NCI-H460 (cell line): ENCODE measurements at places on chromosomes 2 and 18. TPM values are rescaled to one million over a fixed set of nuclear protein-coding genes. Genes with fewer than 3 reads are reported as not detected.

Gene IL36RN
- total RNA-seq: not detected in 2 replicates

Gene PRSS56
- not detected in 2 replicates for total RNA-seq

Gene HAAO
- not detected in 2 replicates for total RNA-seq

Gene TNS1
- total RNA-seq: not detected in 2 replicates

Gene DPP10
- total RNA-seq: 38.3 and 53.0 TPM in 2 replicates

Gene SERPINB2
- 100 and 108 TPM in 2 replicates for total RNA-seq

- DNase-seq: no peak
Observed at GRCh38 chr2:7071154-7071553, 153.9 kb downstream of the RNF144A start.

GRCh38 chr18:23094411-23095190 is 40.7 kb upstream of the CABLES1 start:
- no peak for DNase-seq

DNA sequence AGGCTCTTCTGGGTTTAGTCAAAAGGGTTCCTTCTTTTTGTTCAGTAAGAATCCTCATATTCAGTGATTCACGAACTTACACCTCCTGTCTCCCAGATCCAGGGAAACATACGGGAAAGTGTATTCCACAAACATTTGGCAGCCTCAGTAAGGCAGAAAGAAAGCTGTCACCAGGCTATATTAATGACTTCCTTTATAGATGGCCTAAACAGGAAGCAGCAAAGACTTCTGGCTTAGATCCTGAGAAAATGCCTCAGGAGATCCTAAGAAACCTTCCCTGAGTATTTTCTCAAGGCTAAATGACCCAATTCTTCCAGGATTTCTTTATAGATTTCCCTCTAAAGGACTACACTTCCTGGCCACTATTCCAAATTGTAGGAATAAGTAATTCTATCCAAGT is 1995.5 kb upstream of the CELF4 start:
- DNase-seq: no peak

GRCh38 chr2:230895536-230896345 is 29.3 kb downstream of the GPR55 start:
- DNase-seq: no peak

GRCh38 chr2:226669905-226670304 is 129.7 kb downstream of the IRS1 start:
- DNase-seq: no peak

GRCh38 chr2:229521576-229521975 is 192.8 kb downstream of the DNER start:
- DNase-seq: no peak

DNA sequence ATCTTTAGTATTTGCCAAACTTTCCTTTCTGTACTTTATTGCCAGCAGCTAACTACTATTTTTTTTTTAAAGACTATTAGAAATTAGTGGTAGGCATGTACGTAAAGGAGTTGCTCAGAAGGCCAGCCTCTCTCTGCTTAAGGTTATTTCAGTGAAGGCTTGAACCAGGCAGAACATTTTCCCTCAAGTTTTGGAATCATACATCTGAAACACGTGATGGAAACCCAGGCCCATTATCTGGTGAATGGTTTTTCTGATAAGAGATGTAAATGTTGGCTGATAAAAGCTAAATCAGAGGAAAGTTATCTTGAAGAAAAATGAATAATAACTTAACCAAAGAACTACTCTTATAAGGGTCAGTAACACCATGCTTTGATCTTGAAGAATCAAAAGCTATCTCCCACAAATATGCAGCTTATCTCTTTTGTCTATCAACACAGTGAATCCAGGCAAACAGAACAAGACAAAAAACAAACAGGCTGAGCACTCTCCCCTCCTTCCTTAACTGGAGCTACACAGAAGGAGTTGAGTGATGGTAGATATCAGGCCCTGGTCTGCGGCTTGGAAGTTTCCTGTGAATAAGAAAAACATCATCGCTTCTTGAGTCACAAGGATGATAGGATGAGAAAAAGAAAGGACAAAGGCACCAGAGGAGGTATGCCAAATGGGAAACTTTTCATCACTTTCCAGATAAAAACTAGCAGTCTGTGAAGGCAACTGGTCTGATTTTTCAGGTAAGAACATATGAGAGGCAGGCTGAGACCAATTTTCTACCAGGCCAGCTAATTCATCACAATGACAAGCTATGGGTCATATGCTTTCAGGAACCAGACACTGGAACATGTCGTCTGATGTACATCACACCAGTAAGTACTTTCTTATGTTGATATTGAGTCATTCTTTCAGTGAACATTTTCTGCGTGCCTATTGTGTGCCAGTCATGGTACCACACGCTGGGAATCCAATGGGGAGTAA is 88.4 kb upstream of the STK17B start:
- DNase-seq: no peak

DNA sequence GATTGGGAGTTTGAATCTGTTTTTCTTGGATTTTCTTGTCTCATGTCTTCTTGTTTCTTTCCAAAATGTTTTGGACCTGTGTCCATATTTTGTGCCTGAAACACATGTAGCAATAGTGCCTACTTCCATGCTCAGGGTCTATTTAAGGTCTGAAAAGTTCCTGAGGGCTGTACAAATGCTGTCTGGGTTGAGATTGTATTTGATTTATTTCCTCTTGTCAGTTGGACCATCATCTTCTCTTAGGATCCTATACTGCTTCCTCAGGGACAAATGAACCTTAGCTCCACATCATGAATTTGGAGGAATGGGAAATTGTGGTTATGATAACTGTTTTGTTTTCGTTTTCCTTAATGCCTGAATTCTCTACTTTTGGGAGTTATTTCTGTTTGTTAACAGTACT is 59.9 kb downstream of the UBR3 start:
- DNase-seq: no peak

- DNase-seq: no peak
Observed at GRCh38 chr2:207725873-207726578, 14.6 kb downstream of the CCNYL1 start.

DNA sequence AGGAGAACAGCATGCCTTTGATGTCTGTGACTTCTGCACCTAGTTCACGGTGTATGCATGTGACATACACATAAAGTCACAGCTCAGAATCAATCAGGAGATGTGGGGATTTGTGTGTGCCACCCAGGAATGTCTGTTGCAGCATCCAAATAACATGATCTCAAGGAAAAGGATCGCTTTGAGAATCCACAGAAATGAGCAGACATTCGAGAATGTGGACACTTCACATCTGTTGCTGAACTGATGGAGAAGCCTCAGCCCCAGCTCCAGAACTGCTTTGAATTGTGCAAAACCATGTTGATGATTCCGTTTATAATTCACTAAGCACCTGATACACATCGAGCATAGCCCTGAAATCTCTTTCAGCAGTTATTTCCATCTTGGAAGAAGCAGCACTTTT is 208.6 kb downstream of the CMPK2 start:
- DNase-seq: no peak

DNA sequence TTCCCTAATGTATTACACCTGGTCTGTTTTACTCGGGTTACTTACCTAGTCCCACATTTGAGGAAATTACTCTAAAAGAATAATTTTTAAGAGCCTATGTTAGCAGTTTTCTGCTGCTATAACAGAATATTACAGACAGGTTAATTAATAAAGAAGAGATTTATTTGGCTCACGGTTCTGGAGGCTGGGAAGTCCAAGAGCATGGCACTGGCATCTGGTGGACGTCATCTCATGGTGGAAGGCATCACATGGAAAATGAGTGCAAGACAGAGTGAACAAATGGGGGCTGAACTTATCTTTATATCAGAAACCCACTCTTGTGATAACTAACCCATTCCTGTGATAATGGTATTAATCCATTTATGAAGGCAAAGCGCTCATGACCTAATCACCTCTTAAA is 12.8 kb upstream of the GLS start:
- no peak for DNase-seq

GRCh38 chr2:102119255-102119654 is 23.3 kb upstream of the IL1R1 start:
- no peak for DNase-seq
